ENCODE measurements at places on chromosomes 1 and 21. TPM values are rescaled to one million over a fixed set of nuclear protein-coding genes. Genes with fewer than 3 reads are reported as not detected.

Gene PRAMEF4
- not detected for total RNA-seq

Gene CFHR5
- total RNA-seq: not detected

- H3K4me3 ChIP-seq: no peak overlapping the region
- peaks cover 6% of the 10 kb centered on the region for H3K4me1 ChIP-seq
- DNase-seq: no peak
- H3K27ac ChIP-seq: no peak overlapping the region
- H3K36me3 ChIP-seq: no peaks in the 10 kb centered on the region
Measured at GRCh38 chr1:97636941-97637340, 283.9 kb downstream of the DPYD start.

- H3K36me3 ChIP-seq: no peaks in the 10 kb centered on the region
- H3K27ac ChIP-seq: no peak overlapping the region
- no peak for DNase-seq
- no peaks in the 10 kb centered on the region for H3K27me3 ChIP-seq
- peaks cover 8% of the 10 kb centered on the region for H3K4me1 ChIP-seq
Measured at GRCh38 chr1:159964144-159964543, 10.1 kb upstream of the SLAMF9 start.
